ENCODE measurements at places on chromosomes 16 and 17.

GRCh38 chr16:50161950-50162349 is 8.8 kb downstream of the TENT4B start:
- DNase-seq: no peak

DNA sequence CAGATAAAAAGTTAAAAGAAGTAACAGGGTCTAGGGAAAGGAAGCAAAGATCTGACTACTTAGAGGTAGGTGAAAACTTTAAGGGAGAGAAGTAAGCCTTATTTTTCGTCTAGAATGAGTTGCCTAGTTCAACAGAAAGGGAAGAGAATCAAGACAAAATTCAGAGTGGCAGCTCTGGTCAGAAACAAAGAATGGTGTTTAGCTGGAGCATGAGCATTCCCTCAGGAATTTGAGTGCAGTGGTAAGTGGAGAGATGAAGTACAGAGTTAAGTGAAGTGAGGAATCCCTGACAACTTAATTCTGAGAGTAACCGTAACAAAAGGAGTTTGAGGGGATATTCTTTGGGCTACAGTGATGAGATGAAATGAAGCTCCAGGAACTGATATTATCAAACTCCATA is 11.5 kb downstream of the SMG6 start:
- DNase-seq: no peak

DNA sequence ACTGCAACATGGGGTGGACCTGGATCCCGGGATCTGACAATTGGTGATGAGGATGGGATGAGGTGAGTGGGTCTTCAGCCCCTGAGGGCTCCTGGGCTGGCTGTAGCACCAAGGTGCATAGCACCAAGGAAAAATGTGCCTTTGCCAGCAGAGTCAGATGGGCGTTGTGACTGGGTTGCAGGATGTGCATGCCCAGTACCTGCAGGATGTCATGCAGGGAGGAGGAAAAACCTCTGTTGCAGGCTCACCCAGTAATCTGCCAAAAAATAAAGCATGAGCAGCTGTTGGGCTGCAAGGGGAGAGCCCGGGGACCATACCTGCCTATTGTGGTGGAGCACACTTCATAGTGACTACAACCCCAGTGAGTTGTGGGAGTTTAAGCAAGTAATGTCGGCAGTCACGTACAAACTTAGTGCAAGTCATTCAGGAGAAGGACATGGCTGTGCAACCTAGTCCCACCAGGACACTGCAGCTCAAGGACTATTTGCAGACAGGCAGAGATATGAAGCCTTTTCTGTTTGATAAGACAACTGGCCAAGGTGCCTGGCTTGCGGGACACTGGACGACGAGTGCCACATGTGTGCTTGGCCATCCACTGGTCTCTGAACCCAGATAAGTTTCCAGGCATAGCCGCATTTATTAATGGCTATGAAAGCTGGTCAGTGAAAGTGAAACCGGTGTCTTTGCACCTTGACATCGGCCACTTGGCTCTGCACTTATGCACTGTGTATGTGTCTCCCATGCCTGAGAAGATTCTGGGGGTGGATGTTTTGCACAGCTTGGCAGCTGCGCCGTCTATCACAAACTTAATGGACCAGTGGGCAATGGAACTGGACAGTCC is 499.8 kb downstream of the KCNJ2 start:
- DNase-seq: no peak

DNA sequence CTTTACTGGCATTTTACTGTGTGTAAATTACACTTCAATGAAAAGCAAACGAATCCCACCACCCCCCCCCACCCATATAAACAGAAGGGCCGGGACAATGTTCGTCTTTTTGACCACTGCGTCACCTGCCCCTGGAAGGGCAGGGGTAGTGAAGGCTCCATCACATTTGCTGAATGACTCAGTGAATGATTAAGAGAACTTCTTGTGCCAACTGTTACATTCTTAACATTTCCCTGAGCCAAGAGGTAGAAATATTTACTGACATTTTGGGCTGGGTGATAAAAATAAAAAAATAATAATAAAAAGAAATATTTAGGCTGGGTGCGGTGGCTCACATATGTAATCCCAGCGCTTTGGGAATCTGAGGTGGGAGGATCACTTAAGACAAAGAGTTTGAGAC is 24.1 kb downstream of the C16orf96 start:
- DNase-seq: no peak

Measured in cerebellar nuclear complex (tissue), 1 donor.